ENCODE measurements at places on chromosomes 1 and 21.

DNA sequence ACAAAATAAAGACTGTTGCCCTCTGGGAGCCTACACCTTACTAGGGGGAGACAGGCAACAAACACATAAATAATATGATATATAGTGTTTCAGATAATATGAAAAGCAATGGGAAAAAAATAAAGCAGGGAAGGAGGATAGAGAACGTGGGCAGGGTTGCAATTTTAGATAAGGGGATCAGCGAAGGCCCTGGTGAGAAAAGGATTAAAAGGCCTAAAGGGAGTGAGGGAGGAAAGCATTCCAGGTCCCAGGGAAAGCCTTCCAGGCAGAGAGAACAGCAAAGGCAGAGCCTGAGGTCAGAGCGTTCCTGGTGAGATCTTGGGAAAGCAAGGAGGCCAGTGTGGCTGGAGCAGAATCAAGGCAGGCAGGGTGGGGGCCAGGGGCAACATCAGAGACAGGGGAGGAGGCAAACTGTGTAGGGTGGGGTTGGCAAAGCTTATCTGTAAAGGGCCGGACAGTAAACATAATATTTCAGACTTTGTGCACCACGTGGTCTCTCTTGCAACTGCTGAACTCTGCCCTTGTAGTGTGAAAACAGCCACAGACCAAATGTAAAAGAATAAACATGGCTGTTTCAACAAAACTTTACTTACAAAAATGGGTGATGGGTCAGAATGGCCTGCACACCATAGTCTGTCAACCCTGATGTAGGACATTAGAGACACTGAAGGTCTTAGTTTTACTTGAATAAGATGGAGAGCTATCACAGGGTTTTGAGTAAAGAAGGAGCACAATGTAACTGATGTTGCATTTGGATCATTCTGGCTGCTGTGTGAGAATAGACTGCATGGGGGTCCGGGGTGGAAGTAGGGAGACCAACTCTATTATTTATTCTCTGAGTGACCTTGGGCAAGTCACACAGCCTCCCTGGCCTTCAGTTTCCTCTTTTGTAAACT lies 13.3 kb upstream of the CPT2 start:
- DNase-seq = peak; percentile 66

- DNase-seq = no peak
These were observed 166.5 kb downstream of the RRAGC start for GRCh38 chr1:38693031-38693430.

DNA sequence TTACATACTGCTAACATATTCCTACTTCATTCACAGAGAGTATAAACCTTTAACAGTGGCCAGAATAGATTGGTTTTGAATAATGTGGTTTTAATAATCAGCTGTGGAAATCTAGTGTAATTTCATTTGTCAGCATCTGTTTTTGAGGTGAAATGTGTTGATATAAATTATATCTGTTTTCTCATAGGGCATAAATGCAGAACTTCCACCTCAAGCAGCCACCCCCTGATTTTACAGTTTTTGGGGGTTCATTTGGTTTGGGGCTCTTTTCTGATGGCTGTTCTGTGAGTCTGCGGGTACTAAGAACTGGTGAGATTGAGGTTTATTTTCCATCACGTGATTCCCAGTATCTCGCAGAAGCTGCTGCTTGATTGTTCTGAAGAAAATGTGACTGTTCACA lies 23.2 kb downstream of the EDARADD start:
- no peak for DNase-seq

DNA sequence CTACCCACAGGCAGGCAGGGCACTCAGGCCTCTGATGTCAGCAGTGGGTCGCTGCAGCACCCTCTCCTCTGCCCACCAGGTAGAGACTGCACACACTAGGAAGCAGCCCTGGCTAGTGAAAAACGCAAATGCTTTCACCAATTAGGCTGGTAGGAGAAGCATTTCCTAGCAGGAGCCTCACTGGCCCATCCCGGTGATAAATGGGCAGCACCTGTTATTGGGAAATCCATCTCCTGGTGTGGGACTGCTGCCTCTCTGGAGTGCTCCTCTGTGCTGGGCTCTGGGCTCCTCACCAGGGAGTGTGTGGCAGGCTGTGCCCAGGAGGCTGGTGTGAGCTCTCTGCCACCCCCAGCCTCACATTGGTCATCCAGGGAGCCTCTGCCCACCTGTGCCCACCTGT lies 28.6 kb downstream of the LRP8 start:
- DNase-seq = no peak

DNA sequence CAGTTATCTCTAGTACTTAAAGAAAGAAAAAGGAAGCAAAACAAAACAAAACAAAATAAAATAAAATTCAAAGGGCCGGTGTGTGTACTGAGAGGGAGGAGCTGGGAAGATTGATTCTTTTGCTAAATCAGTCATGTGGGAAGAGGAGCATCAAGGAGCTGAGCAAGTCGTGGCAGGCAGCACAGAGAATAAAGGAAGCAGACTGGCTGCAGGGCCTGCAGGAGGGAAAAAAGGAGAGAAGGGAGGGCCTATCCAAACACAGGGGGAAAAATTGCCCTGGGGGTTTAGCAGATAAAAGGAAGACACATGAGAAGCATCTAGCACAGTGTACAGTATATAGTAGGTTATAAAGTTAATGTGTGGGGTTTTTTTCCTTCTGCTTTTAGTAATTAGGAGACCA lies 27.6 kb downstream of the AGO4 start:
- DNase-seq = no peak

DNA sequence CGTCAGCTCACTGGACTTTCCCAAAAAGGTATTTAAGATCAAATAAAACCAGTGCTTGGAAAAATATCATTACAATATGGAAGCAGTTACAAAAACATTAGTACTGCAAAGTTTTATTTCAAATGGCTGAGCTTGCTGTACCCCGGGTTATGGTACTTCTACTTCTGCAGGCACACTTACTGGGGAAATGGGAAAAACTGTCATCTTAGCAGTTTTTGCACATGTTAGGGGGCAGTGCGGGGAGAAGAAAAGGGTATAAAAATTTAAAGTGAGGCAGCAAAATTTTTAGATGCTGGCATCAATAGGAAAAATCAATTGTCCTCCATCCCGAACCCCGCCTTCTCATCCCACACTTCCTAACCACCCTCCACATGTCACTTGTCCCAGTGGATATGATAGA lies 133.4 kb downstream of the ATG4C start:
- DNase-seq = no peak

GRCh38 chr1:66243548-66244130 lies 290.3 kb upstream of the SGIP1 start:
- DNase-seq = no peak

DNA sequence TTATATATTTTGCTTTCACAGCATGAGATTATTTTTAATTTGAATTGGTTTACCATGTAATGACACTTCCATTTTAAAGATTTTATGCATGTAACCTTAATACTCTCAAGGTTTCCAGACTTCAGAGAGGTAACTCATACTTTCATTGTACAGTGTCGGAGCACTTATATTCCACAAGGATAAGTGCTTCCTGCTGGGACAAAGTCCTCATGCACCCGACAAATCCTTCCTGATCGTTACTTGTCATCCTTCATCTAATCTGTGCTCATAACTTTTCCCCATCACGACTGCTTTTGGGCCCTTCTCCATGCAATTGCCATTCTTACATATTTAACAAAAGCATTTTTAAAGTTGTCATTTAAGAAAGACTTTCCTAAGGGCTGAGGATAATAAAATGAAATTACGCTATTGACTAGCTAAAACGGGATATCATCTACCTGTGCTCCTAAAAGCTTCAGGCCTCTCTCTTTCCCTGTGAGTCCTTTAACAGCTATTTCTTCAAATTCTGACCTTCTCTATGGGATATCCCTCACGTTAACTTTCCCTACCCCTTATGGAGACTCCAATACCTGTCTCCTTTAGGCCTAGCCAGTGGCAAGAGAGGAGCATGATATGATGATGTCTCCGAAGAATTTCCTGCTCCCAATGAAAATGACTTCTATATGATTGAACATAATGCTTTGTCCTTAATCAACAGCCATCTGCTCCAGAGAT lies 59.3 kb downstream of the NCAM2 start:
- DNase-seq = no peak

GRCh38 chr1:27042670-27043069 lies 30.0 kb upstream of the TENT5B start:
- DNase-seq = no peak

DNA sequence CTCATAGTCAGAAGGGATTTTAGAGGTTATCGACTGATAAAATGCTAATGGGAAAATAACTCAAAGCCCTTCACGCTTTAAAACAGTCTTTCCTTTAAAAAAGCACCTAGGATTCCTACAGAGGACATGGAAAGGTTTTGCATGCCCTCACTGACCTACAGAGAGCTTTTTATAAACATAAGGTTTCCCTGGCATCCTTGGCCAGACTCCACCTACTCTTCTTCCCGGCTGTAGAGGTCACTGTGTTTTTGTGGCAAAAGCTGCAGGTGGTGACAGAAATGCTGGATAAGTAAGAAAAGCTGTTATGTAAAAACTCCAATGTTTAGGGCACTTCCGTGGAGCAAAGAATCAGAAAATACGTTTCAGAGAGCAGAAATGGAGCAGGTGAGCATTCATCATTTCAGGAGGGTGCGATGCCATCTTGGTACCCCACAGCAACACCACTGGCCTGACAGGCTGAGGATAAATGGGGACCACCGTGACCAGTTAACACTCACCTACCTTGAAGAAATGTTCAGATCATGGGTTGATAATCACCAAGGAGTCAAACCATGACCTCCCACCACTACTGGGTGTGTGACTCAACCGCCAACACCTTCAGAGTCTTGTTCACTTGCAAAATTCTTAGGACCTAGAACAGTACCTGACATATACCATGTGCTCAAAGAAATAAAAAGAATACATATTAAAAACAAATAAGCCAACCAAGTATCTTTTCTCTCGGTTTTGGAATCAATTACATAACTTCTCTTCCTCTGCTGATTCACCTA lies 46.6 kb downstream of the SSBP3 start:
- DNase-seq = no peak

- DNase-seq = no peak
These were observed 69.9 kb upstream of the GCLM start for GRCh38 chr1:93979040-93979717.

DNA sequence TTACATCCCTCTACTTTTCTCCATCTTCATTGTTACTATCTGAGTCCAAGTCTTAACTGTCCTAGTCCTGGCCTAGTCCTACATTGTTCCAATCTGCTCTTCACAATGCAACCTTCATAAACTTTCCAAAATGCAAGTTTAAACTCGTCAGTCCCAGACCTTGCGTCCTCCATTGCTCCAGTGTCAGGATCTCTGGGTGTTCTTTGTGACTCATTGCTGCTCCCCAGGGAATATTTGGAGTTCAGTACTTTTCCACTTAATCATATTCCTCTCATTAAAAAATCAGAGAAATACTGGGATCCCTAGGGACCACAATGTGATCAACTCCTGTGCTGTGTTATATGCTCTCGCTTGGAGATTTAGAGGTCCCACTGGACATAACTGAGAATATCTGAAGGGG lies 18.0 kb upstream of the KPRP start:
- no peak for DNase-seq

GRCh38 chr1:115641762-115642167 lies at the start of gene VANGL1:
TSS of gene VANGL1 (plus strand) at chr1:115641970. CDS start at chr1:115651414, 9,444 bp downstream.
- DNase-seq = peak; percentile 50

GRCh38 chr1:55374801-55375616 lies 159.8 kb upstream of the USP24 start:
- peak; percentile 25 for DNase-seq

DNA sequence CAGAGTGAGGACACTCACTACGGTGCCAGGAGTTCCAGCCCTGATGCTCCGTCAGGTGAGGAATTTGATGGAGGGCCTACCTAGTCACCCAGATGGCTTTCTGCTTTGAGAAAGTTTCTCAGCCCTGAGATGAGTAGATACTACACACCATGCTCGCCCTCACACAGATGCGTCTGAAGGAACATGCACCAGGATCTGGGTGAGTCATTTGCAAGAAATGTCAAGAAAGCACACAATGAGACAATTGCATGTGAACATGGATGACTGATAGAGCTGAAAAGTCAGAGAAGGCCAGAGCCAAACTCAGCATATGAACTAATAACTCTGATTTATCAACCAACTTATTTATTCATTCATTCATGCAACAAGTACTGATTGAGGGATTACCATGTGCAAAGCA lies 483.9 kb downstream of the OMA1 start:
- DNase-seq = no peak

- no peak for DNase-seq
These were observed 11.2 kb upstream of the RNF223 start for GRCh38 chr1:1085171-1085841.

DNA sequence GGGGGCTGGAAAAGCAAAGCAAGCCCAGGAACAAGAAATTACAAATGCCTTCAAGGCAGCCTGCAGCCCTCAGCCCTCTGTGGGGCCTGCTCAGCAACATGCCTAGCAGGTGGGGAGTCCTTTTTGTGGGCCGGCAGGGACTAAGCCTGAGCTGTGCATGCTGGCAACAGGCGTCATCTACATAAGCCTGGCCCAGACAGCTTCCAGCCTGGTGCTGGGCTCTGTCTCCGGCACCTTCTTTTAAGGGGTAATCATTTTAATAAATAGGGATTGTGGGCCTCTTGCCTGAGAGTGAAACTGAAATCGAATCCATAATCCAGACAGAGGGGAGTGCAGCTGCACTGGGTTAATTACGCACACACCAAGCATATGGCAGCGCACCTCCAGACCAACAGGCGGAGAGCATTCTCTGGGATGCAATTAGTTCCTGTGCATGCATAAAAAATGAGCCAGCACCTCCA lies 96.6 kb downstream of the DDX20 start:
- DNase-seq = no peak
